SK-N-DZ (cell line): ENCODE measurements at places on chromosomes 16 and 17.

- no peak for DNase-seq
These were observed 5.9 kb upstream of the AATK start for GRCh38 chr17:81171941-81172340.

DNA sequence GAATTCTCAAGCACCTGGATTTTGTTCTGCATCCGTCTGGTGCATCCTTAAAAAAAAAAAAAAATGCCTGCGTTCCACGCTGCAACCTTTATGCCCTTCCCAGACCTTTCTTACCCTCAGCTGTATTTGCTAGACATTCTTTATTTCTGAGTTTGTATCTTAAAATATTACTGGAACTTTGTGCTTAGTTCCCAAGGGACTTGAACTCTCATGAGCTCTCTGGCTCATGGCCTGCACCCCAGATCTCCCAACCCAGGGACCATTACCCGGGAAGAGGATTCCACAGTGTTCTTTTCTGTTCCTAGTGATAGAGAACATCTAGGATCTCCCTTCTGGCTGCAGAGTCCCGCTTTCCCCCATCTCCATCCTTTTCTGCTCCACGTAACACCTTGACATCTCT, 28.9 kb upstream of the CLEC18A start:
- no peak for DNase-seq

DNA sequence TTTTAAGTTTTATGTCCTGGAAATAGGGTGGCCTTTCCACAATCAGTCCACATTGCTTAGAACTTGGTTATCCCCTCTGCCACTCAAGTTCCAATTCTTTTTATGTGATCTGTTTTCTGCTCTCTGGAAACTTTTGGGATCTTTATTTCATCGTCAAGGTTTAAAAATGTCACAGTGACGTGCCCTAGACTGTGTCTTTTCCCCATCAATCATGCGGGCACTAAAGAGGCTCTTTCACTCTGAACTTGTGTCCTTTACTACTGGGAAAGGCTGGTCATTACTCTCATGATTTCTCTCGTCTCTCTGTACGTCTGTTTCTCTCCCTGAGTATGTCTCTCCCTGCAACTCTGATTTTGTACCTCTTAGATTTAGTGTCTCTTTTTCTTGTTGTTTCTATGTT, 189.8 kb upstream of the AXIN2 start:
- no peak for DNase-seq

- no peak for DNase-seq
These were observed 139.0 kb downstream of the CYLD start for GRCh38 chr16:50880926-50881325.

DNA sequence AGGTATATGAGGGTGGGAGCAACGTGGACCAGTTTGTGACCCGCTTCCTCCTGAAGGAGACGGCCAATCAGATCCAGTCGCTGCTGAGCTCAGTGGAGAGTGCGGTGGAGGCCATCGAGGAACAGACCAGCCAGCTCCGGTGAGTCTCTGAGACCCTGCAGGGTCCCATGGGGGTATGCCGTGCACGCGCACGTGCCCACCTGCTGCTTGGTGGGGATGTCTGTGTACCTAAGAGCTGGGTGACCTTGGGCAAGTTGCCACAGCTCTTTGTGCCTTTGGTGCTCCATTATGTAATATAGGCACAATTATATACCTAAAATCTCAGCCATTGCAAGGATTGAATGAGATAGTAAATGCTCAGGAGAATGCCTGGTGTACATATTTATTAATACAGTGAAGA, 22.4 kb downstream of the NECAB2 start:
- DNase-seq = no peak

GRCh38 chr16:67241008-67241900, 6.0 kb downstream of the FHOD1 start:
- no peak for DNase-seq

GRCh38 chr16:71956486-71956885, 43.7 kb downstream of the PKD1L3 start:
- no peak for DNase-seq

DNA sequence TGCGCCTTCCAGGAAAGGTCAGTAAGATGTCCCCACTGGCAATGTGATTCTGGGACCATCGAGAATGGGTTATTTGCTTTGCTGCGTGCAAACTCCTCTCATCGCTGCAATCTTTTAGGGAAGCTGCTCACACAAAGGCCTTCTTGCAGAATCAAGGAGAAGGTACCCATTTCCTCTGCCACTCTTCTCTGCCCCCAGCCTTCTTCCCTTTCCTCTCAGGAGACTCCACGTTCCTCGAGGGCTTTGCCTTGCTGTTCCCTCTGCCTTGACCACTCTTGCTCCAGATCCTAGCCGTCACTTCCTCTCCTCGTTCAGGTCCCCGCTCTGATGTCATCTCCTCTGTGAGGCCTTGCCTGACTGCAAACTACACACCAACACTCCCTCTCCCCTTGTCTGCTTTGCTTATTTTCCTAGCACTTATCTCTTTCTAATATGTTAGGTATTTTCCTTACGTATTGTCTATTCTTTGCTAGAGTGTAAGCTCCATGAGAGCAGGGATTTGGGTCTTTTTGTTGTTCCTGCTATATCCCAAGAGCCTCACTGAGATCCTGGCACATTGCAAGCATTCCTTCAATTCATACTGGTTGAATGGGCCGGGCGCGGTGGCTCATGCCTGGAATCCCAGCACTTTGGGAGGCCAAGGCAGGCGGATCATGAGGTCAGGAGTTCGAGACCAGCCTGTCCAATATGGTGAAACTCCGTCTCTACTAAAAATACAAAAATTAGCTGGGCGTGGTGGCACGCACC, 5.3 kb upstream of the CRK start:
- no peak for DNase-seq

DNA sequence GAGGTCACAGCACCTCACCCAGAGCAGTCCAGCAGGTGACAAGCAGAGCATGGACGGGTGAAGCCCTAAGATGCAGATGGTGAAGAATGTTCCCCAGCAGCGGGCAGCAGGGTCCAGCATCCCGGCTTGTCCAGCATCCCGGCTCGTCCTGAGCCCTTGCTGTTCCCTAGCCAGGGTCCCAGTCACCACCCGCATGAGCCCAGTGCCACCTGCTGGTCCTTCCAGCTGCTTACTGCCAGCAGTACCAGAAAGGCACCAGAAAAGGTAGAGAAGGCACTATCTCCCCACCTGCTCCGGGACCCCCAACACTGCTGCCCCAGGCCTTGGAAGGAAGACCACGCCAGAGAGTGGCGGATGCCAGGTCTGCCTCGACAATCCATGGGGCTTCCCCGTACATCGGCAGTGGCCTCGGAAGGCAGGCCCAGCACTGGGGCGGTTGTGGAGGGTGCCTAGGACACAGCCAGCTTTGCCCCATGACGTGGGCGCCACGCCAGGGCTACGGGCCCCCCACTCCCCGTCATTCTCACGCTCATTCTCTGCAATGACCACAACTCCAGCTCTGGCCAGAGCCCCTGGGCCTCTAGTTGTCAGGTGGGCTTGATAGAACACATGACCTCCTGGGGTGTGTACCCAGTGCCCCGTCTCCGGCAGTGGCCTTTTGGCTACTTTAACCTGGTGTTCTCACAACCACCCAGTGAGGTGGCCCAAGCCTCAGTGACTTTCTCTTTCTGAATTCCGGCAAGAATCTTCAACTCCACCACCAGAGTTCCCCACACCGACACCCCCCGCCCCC, 1.4 kb downstream of the CENPX start:
- peak; percentile 85 for DNase-seq

- DNase-seq = no peak
These were observed 32.7 kb upstream of the FOXF1 start for GRCh38 chr16:86477642-86478041.

DNA sequence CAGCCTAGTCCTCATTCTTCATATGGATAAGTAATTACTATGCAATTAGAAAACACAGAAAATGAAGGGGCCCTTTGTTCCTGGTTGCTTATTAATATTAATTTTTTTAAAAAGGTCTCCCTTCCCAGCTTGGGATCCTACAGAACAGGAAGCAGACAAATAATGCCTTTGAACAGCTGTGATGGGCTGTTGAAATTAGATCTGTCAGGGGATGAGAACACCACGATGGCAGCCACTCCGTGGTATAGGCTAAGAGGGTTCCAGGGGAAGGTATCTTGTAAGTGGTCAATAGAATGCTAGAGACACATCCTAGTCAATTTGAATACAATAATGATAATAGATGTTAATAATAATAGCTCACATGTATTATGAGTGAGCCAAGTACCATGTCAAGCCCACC, 83.1 kb downstream of the CCDC182 start:
- no peak for DNase-seq
